Myocyte (in vitro differentiated cells): ENCODE measurements at places on chromosomes 3 and 15. TPM values are rescaled to one million over a fixed set of nuclear protein-coding genes. Genes with fewer than 3 reads are reported as not detected.

MYZAP gene
- total RNA-seq = 1.5 and 3.9 TPM in 2 replicates

PHLDB2 gene
- total RNA-seq = 53.8 and 55.5 TPM in 2 replicates

ST3GAL6 gene
- 0.31 and 6.3 TPM in 2 replicates for total RNA-seq

DIPK2A gene
- 40.2 and 45.0 TPM in 2 replicates for total RNA-seq

GOLGA6L4 gene
- total RNA-seq = 0.29 and 0.36 TPM in 2 replicates

STRA6 gene
- total RNA-seq = not detected in 2 replicates

EXD1 gene
- not detected in 2 replicates for total RNA-seq

FAM81A gene
- total RNA-seq = 0.47 and 1.8 TPM in 2 replicates

A4GNT gene
- total RNA-seq = not detected in 2 replicates

FBN1 gene
- total RNA-seq = 67.1 and 81.2 TPM in 2 replicates

REC114 gene
- not detected in 2 replicates for total RNA-seq

LRTM1 gene
- 0.16 and 0.42 TPM in 2 replicates for total RNA-seq

EIF5A2 gene
- total RNA-seq = 13.2 and 14.3 TPM in 2 replicates

KLHDC8B gene
- total RNA-seq = 28.7 and 45.0 TPM in 2 replicates

FSTL1 gene
- total RNA-seq = 157 and 193 TPM in 2 replicates

PXYLP1 gene
- total RNA-seq = 3.9 and 4.9 TPM in 2 replicates

CLRN1 gene
- total RNA-seq = not detected in 2 replicates

DAZL gene
- total RNA-seq = not detected in 2 replicates

SEMA3B gene
- total RNA-seq = 8.3 and 14.0 TPM in 2 replicates

SERPINI2 gene
- not detected in 2 replicates for total RNA-seq

OR5K2 gene
- total RNA-seq = not detected in 2 replicates

PLSCR5 gene
- not detected in 2 replicates for total RNA-seq

RABL3 gene
- 15.3 and 16.8 TPM in 2 replicates for total RNA-seq

SLC25A36 gene
- 42.7 and 67.8 TPM in 2 replicates for total RNA-seq

TM2D3 gene
- total RNA-seq = 39.4 and 51.5 TPM in 2 replicates

TMC3 gene
- total RNA-seq = not detected in 2 replicates

TM4SF18 gene
- total RNA-seq = 0.19 TPM in 1 of 2 replicates, not detected in the other

ANKRD34C gene
- 0.05 and 0.21 TPM in 2 replicates for total RNA-seq

ABHD10 gene
- 27.1 and 30.1 TPM in 2 replicates for total RNA-seq

LAMB2 gene
- 632 and 641 TPM in 2 replicates for total RNA-seq

PRICKLE2 gene
- 14.6 and 20.2 TPM in 2 replicates for total RNA-seq

DZIP1L gene
- 5.5 and 10.2 TPM in 2 replicates for total RNA-seq

AQP9 gene
- 0.13 TPM in 1 of 2 replicates, not detected in the other for total RNA-seq

ZNF80 gene
- 0.10 TPM in 1 of 2 replicates, not detected in the other for total RNA-seq

THAP10 gene
- 1.8 and 2.7 TPM in 2 replicates for total RNA-seq
